ENCODE measurements at places on chromosomes 7 and 10.

GRCh38 chr7:141133646-141134045 lies 59.8 kb downstream of the TMEM178B start:
- no peak for DNase-seq

DNA sequence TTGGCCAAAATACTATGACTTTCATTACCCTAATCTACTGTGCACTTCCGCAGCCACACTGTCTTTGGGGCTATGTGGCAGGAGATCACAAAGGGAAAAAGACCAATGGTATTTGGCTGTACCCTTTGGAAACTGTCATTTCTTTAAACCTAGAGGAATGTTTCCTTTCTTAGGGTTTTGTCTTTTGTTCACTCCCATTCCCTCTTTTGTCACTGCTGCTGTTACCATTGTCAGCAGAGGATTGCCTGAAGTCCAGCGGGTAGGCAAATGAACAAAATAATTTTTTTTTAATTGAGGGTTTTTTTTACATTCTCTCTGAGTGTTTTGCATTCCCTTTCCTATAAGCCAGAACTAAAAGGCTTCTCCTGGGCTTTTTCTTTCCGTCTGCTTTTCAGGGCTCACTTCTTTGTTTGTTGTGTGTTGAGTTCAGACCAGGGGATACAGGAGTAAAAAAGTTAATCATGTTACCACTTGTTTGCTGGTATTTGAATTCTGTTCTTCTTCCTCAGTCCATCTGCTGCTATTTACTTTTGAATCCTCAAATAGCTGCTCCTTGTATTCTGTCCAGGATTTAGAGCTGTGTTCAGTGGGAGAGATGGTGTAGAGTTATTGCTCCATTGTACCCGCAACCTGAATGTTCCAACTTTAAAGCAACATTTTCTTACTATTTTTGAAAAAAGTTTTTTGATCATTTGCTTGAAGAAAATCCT lies 374.6 kb downstream of the SUGCT start:
- no peak for DNase-seq

- DNase-seq: peak; percentile 66
Measured at GRCh38 chr7:114084472-114085312, 165.9 kb upstream of the PPP1R3A start.

GRCh38 chr7:156778201-156778600 lies 114.8 kb downstream of the LMBR1 start:
- no peak for DNase-seq

DNA sequence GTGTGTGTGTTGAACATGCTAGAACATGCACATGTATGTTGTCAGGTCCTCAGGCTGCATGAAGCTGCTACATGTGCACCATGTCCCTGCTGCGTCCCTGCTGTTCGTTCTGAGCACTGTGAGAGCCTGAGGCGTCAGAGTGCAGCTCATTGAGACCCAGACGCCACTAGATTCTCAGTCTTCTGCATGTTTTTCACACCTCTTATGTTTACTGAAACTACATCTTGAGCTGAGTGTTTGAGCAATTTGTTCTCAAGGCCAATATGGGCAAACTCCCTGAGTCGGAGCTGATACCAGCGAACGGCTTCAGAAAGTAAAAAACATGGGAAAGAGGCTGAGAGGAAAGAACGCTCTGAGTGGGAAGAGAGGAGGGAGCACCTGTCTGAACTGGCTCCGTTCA lies 350.4 kb downstream of the PAXIP1 start:
- DNase-seq: no peak

- DNase-seq: no peak
Measured at GRCh38 chr7:70237256-70237655, 639.0 kb downstream of the AUTS2 start.

DNA sequence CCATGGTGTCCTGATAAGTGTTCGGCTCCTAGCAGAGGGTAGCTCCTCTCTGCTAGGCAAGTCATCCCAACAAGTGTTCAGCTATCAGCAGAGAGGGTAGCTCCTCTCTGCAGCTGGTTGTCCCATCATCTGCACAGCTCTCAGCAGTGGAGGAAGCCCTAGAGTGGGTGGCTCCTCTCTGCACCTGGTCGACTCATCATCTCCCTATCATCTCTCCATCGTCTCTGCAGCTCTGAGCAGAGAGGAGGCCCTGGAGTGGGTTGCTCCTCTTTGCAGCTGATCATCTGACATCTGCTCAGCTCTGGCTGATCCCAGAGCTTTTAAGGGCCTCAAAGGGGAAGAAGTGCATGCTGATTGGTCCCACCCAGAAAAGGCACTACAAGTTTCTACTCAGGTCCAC lies 199.9 kb upstream of the KMT2E start:
- DNase-seq: no peak

- DNase-seq: no peak
Measured at GRCh38 chr7:70634610-70635068, 497.3 kb upstream of the GALNT17 start.

GRCh38 chr7:70669854-70670253 lies 462.1 kb upstream of the GALNT17 start:
- no peak for DNase-seq

GRCh38 chr10:17675638-17676037 lies 31.7 kb downstream of the STAM start:
- DNase-seq: no peak

DNA sequence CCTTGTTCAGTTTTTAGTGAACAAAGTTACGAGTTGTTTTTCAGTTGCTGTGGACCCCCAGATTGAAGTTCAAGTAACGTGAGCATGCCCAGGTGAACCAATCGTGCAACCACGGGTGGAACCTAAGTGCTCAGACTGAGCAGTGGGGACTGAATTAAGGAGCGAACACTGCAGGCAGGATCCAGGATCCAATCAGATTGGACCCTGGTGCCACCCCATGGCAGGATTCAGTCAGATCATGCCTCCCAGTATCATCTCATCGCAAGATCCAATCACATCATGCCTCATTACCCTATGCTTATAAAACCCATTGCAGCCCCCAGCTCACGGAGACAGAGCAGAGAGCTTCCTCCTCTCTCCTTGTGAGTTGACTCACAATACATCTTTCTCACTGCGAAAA lies 80.9 kb downstream of the PFKFB3 start:
- no peak for DNase-seq

DNA sequence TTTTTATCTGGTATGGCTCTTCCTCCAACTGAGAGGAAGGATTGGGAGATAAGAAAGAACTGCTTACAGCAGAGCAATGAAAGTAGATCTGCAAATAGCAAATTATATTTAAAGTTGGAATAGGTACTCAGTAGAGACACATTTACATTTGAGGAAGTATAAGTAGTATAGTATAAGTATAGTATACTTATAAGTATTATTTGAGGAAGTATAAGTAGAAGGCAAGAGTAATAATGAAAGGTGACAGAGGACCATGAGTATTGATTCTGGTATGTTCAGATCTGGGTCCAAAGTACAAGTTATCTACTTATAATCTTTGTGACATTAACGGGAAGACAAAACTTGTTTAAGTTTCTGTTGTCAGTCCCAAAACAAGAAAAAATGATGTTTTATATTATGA lies 527.6 kb upstream of the SORCS1 start:
- DNase-seq: no peak

- no peak for DNase-seq
Measured at GRCh38 chr10:93404048-93404354, 78.1 kb downstream of the MYOF start.

- DNase-seq: no peak
Measured at GRCh38 chr7:93811198-93811597, 79.4 kb downstream of the TFPI2 start.

DNA sequence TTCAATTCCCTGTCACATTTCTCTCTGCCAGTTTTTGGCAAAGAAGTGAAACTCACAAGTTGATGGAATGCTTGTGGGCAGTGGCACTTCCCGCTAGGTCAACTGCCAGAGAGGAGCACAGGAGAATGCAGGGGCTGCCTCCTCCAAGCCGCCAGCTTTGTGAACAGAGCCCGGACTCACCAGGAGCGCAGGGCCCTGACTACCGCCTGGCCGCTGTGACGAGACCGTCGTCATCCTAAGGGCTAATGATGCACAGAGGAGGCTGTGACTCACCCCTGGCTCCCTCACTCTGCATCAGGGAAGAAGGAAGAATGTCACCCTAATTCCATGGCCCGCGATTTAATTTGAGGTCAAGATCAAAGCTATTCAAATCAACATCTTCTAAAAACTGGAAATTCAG lies 123.9 kb downstream of the TAX1BP1 start:
- DNase-seq: no peak

DNA sequence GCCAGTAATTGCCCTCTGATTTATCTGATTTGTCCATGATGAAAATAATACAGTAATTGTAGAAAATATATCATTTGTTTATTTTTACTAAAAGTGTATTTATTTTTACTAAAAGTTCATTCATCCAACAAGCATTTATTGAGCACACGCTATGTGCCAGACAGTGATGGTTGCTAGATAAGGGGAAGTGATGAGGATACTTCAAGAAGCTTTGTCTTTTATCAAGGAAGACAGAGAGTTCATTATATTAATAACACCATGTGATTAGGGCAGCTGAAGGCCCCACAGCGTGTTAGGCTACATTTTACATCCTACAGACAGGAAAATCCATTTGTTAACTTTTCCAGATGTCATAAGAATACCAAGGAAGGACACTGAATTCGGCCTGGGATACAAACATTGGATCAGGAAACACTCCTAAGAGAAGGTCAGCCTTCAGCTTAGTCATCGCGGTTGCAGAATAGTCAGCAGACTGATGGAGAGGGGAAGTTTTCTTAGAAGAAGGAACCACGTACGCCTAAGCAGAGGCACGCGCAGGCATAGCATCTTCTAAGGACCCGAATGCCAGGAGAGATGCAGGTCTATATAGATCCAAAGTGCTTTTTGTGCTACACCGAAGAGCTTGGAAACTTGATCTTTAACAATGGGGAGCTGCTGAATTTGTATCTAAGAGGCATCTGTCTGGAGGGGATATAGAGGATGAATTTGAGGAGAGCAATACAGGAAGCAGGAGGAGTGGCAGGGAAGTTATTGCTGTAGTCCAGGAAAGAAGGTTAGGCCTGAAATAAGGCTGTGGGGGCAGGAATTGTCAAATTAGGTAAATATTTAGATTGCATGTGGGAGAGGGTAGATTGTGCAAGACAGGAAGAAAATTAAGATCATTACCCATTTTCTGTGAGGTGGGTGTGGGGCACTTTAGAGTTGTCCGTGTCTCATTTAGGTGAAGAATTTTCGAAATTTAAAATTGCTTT lies 85.7 kb downstream of the LRGUK start:
- no peak for DNase-seq

GRCh38 chr10:70038923-70039322 lies 13.7 kb upstream of the MACROH2A2 start:
- DNase-seq: no peak

DNA sequence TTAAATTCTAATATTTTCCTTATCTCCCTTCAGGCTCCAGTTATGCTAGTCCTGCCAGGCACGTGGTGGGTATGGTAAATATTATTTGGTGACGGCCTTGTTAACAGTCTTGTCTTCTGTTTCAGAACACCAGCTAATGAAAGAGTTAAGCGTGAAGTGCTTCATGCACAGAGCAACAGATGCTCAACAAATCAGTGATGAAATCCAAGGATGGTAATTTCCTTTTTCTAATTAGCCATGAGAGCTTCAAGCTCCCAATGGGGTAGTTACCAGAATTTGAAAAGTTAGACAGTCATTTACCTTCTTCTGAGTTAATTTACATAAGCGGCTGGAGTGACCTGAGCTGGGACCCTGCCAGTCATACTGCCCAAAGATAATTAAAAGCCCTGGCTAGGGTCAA lies 1.9 kb upstream of the OTUD1 start:
- no peak for DNase-seq

GRCh38 chr10:118957443-118957825 lies 72.1 kb upstream of the NANOS1 start:
- DNase-seq: no peak

GRCh38 chr10:123564631-123565030 lies 101.5 kb upstream of the GPR26 start:
- DNase-seq: no peak

DNA sequence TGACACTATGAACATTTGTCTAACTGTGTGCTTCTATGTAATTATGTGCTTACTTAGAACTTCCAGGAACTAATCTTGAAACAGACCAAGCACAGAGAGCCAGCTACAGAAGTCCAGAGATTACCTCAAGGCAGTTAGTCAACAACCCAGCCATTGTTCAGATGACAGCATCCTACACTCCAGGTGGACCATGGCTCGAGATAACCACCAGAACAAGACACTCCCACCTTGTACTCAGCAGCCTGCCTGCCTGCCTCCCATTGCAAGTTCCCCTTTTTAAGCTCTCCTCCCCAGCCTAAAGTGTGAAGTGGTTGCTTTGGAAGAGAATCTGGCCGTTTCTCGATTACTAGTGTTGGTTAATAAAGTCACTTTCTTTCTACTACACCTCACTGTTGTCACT lies 1080.6 kb upstream of the LRRN3 start:
- DNase-seq: no peak

DNA sequence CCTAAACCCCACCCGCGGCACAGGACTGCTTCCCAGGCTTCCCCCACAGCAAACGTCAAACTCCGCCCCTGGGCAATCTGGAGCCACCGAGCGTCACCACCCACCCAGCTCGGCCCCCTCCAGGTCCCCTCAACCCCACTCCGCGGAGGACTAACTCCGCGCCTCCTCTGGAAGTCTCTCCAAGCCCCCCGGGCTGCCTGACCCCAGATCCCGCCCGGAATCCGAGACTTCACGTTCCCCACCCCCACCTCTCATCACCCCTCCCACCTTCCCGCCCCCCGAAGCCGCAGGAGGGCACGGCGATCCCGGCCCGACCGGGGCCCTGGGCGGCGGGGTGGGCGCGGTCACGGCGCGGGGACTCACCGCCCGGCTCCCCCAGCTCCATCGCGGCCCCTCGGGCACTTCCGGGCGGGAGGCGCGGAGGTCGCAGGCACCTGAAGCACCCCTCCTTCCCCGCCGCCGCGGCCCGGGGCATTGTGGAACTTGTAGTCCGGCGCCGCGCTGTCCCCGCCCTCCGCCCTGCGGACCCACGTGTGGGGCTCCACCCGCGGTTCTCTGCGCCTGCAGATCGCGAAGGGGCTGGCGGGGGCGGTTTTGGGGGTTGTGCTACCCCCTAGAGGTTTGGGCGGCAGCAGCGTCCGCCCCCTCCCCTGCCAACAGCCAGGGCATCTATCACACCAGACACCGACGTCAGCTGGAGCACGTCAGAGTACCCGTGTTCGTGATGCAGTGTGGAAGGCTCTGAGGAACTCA lies at the start of gene TMUB1:
TMUB1 (minus strand) TSS at position 423 of the 753 bp plus-strand sequence. CDS start 930 bp downstream, outside the sequence.
- no peak for DNase-seq

- no peak for DNase-seq
Measured at GRCh38 chr7:3866277-3866676, 565.2 kb downstream of the SDK1 start.

- DNase-seq: no peak
Measured at GRCh38 chr10:55441777-55442176, 640.7 kb upstream of the PCDH15 start.

GRCh38 chr10:47359626-47360418 lies 11.7 kb downstream of the RBP3 start:
- DNase-seq: no peak

- no peak for DNase-seq
Measured at GRCh38 chr7:45657890-45658715, 83.9 kb downstream of the ADCY1 start.

GRCh38 chr7:138349841-138350700 lies 110.0 kb upstream of the TRIM24 start:
- no peak for DNase-seq

DNA sequence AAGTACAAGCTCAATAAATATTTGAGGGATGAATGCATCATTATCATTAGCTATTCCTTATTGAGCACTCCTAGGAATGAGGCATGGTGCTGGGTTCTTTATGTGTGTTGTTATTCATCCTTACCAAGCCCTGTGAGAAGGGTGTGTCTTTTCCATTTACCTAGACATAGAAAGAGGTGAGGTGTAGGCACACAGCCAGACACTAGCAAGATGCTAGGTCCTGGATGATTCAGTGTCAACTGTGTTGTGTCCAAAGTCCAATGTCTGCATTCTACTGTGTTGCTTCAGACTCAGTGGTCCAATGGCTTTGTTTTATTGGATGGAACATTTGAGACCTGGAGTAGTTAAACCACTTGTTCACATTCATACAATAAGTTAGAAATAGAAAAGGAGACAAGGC lies 605.5 kb downstream of the LRMDA start:
- DNase-seq: no peak

Measured in muscle of arm (tissue), 14 donors.